ENCODE measurements at places on chromosomes 3 and 15.

GRCh38 chr3:22121068-22121701, 370.2 kb upstream of the ZNF385D start:
- no peak for DNase-seq

DNA sequence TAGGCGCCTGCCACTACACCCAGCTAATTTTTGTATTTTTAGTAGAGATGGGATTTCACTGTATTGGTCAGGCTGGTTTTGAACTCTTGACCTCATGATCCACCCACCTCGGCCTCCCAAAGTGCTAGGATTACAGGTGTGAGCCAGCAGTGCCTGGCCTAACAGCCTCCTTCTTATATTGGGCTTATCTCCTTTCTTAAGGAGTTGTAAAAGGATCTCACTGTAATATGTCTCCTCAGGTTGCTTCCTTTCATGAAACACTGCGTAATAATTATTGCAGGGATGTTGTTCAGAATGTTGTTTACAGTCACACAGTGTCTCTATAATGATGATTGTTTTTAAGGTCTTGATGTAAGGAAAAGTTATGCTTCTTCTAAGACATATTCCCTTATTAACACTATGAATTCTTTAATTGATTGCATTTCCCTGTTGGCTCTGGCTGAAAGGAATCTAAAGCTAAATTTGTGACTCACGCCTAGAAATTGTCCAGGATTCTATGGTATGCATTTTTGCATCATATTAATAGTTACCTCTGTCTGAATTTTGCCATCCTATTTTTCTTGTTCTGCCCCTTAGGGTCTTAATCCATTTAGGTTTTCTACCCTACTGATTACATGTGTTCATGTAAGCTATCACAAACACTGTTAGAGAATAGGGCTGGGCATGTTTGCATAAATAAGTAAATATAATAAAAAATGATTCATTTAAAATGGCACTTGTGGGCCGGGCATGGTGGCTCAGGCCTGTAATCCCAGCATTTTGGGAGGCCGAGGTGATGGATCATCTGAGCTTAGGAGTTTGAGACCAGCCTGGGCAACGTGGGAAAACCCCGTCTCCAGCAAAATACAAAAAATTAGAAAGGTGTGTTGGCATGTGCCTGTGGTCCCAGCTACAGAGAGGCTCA, 24.5 kb upstream of the RNF111 start:
- DNase-seq = no peak

DNA sequence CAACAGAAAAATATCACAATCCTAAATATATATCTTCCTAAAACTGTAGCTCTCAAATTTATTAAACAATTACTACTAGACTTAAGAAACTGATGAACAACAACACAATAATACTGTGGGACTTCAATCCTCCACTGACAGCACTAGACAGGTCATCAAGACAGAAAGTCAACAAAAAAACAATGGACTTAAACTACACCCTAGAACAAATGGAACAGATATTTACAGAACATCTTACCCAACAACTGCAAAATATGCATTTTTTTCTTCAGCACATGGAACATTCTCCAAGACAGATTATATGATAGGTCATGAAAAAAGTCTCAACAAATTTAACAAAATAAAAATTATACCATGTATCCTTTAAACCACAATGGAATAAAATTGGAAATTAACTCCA, 133.4 kb downstream of the PLCH1 start:
- no peak for DNase-seq

GRCh38 chr3:13827699-13828098, 52.2 kb downstream of the WNT7A start:
- DNase-seq = no peak

DNA sequence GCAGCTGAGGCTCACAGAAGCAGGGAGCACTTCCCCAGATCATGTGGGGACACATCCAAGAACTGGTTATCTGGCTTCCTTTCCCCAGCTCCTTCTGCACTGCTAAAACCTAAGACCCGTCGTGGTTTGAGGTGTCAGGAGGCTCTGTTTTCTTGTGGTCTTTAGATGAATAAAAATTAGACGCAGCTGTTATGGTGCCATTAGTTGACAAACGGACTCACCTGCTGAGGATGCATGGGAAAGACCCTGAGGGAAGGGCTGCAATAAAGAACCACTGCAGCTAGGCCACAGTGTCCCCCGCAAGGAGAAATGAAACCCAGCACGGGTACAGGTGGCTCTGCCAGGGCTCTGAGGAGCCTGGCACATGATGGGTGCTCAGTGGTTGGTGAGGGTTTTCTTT, 99.4 kb downstream of the IQSEC1 start:
- no peak for DNase-seq

All from CD4-positive, alpha-beta memory T cell (primary cell).